ENCODE measurements at places on chromosomes 16 and 17.

DNA sequence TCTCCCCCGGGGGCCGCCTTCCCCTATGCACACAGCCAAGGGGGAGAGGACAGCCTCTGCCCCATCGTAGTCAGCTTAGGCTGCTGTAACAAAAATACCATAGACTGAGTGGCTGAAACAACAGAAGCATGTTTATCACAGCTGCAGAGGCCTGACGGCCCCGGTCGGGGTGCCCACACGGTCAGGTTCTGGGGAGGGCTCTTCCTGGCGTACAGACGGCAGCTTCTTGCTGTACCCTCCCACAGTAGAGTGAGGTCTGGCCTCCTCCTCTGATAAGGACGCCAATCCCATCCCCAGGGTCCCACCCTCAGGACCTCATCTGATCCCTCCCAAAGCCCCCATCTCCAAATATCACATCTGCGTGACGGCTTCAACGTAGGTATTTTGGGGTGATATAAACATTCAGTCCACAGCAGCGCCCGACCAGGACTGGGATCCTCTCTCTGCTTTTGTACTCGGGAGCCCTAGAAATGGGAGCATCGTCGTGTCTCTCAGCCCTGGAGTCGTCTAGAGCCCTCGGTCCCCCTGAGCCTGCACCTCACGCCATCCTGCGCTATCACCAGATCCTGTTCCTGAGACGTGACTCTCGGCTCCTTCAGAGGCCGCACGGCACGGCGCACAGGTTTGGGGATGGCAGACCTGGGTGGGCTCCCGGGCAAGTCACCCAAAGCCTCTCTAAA is 67.8 kb downstream of the RPH3AL start:
- H3K27ac ChIP-seq = no peak overlapping the region
- H3K4me1 ChIP-seq = peaks cover 3% of the 10 kb centered on the region
- DNase-seq = no peak
- peaks cover 8% of the 10 kb centered on the region for H3K36me3 ChIP-seq

DNA sequence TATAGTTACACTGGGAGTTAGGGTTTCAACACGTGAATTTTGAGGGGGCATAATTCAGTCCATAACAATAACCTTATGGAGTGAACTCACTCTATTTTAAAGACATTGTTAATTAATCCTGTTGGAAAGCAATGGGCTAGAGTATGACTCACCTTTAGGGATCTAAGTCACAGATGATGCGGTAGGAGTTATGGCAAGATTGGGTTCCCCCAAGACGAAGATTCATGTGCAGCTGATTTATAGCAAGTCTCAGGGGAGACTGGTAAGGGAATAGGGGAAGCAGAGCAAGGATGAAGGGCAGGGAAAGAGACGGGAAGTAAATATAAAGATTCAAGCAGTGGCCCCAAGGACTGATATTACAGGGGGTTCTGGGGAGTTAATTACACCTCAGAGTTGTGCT is 159.6 kb upstream of the DNAH9 start:
- H3K4me1 ChIP-seq = no peaks in the 10 kb centered on the region
- H3K4me3 ChIP-seq = no peak overlapping the region
- no peaks in the 10 kb centered on the region for H3K36me3 ChIP-seq
- no peak overlapping the region for H3K27ac ChIP-seq
- no peak for DNase-seq
- H3K27me3 ChIP-seq = peaks cover 8% of the 10 kb centered on the region

GRCh38 chr16:19760356-19761060 is 42.4 kb downstream of the IQCK start:
- no peak overlapping the region for H3K4me3 ChIP-seq
- H3K4me1 ChIP-seq = peaks cover 15% of the 10 kb centered on the region
- no peaks in the 10 kb centered on the region for H3K27me3 ChIP-seq
- H3K27ac ChIP-seq = no peak overlapping the region
- DNase-seq = no peak

- H3K4me3 ChIP-seq = no peak overlapping the region
- DNase-seq = no peak
- H3K4me1 ChIP-seq = peaks cover 40% of the 10 kb centered on the region
Observed at GRCh38 chr17:58337600-58338453, 9.2 kb upstream of the TSPOAP1 start.

DNA sequence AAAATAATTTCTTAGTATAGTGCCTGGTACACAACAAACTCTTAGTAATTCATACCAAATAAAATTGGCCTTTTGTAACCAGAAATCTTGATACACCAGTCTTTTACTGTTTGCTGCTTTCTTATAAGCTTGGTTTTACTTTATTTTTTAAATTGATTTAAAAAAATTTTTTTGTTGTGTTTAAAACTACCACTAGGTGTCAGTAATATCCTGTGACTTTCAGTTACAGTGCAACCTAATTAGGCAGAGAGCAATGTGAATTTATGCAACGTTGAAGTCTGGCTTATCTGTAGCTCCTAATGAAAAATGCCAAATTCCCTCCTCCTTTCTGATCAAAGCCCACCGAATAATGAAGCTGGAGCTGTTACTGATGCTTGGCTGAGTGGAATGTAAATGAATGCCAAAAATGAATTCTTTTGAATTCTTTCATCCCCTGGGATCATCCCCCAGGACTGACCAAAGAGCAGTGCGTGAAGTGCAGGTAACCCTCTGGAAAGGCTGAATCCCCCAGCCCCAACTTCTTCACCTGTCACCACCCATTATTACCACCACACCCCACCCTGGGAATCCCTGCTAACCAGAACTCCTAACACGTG is 3.8 kb downstream of the ERCC4 start:
- no peak overlapping the region for H3K4me3 ChIP-seq
- H3K36me3 ChIP-seq = peaks cover 2% of the 10 kb centered on the region
- no peak for DNase-seq
- peak overlapping the region; percentile 72 for H3K27ac ChIP-seq

DNA sequence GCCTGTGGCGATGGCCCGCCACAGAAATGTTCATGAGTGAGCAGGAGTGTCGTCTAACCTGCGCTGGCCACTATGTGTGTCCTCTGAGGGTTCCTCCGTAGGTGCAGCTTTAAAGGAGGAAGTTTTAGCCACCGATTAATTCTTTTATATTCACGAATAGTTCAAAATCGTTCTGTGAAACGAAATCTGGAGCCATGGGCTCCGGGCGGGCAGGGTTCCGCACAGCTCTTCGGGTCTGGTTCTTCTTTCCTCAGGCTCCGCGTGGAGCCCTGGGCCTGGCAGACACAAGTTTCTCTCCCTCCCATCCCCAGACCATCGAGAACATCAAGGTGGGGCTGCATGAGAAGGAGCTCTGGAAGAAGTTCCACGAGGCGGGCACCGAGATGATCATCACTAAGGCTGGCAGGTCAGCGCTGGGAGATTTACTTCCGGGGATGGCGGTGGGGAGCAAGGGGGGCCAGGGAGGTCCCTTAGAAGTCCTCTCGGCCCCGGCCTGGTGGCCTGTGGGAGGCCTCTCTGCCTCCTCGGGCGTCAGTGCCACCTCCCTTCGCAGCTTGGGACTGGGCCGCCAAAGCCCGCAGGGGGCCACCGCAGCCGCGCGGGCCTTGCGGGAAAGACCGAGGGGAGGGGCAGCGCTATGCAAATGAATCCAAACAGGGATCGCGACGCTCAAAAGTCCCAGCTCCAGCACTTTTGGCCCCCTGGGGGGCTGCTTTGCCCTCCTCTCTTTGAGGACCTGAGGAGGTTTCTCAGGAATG is 5.2 kb downstream of the TBX4 start:
- DNase-seq = no peak
- H3K4me3 ChIP-seq = peak overlapping the region; percentile 77
- H3K36me3 ChIP-seq = peaks cover 4% of the 10 kb centered on the region
- H3K27ac ChIP-seq = peak overlapping the region; percentile 94
- H3K4me1 ChIP-seq = peaks cover 74% of the 10 kb centered on the region

- H3K27me3 ChIP-seq = peaks cover 32% of the 10 kb centered on the region
- peaks cover 7% of the 10 kb centered on the region for H3K4me1 ChIP-seq
- no peak for DNase-seq
- H3K4me3 ChIP-seq = no peak overlapping the region
- H3K36me3 ChIP-seq = no peaks in the 10 kb centered on the region
Observed at GRCh38 chr16:79309606-79310005, 290.9 kb downstream of the MAF start.

DNA sequence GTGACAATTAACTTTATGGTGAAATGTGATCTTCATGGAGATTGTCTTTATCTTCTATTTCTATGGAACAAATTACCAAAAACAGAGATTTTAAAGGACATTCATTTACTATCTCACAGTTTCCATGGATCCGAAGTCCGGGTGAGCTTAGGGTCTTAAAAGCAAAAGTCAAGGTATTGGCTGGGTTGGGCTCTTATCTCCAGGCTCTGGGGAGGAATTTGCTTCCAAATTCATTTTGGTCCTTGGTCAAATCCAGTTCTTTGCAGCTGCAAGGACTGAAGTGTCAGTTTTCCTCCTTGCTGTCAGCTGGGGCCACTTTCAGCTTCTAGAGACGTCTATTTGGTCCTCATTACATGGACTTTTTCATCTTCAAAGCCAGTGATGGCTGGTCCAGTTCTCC is 395.8 kb upstream of the MAF start:
- H3K4me3 ChIP-seq = no peak overlapping the region
- H3K36me3 ChIP-seq = no peaks in the 10 kb centered on the region
- H3K27me3 ChIP-seq = peaks cover 7% of the 10 kb centered on the region
- H3K27ac ChIP-seq = no peak overlapping the region
- DNase-seq = no peak
- H3K4me1 ChIP-seq = no peaks in the 10 kb centered on the region

DNA sequence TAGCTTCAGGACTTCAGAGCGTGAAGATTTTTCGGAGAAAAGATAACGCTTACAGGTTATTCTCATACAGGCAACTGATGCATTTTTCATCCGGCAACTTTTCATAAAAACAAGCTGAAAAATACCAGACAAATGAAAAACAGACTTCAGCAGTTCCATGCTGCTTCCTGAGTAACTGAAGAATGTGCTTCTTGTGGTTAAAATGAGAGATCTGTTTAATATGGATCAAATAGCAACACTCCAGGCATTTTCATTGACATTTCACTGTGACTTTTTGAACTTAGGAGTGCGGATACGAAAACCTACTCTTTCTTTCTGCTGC is 705 bp upstream of the PITPNC1 start:
- DNase-seq = no peak
- no peaks in the 10 kb centered on the region for H3K36me3 ChIP-seq
- H3K27ac ChIP-seq = peak overlapping the region; percentile 94
- H3K4me1 ChIP-seq = peaks cover 25% of the 10 kb centered on the region
- no peaks in the 10 kb centered on the region for H3K27me3 ChIP-seq
- peak overlapping the region; percentile 71 for H3K4me3 ChIP-seq

- no peak overlapping the region for H3K27ac ChIP-seq
- peaks cover 6% of the 10 kb centered on the region for H3K4me1 ChIP-seq
- peaks cover 5% of the 10 kb centered on the region for H3K36me3 ChIP-seq
- no peaks in the 10 kb centered on the region for H3K27me3 ChIP-seq
Observed at GRCh38 chr16:70476272-70477020, 22.1 kb downstream of the FCSK start.

GRCh38 chr16:72277749-72278148 is 105.8 kb upstream of the PMFBP1 start:
- no peak overlapping the region for H3K27ac ChIP-seq
- DNase-seq = no peak
- no peaks in the 10 kb centered on the region for H3K36me3 ChIP-seq
- no peak overlapping the region for H3K4me3 ChIP-seq
- peaks cover 2% of the 10 kb centered on the region for H3K4me1 ChIP-seq
- H3K27me3 ChIP-seq = no peaks in the 10 kb centered on the region

DNA sequence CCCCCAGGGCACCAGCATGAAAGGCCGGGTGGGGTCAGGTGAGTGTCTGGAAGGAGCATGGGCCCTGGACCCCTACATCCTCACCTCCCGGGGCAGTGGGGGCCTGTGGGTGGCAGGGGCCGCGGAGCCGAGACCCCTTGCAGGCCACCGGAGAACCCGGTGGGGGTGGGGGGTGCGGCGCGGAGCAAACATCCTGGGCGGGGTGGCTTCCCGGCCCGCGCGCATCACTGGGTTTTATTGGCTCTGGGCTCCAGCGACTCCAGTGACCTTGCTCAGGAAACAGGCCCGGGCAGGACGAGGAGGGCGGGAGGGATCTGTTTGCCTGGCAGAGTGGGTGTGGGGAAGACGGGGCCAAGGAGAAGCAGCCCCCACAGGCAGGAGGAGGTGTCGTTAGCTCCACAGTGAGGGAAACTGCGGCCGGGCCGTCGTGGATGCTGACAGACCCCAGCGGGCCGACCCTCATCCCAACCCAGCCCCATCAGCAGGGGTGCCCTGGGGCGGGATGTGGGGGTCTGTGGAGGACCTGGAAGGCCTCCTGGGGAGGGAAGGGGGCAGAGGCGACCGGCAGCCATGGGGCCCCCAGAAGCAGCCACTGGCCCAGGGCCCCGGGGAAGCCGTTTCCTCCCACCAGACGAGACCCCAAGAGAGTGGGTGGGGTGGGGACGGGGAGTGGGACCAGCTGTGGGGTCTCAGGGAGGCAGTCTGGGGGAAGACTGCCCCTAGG is 10.6 kb downstream of the SSTR5 start:
- peaks cover 23% of the 10 kb centered on the region for H3K27me3 ChIP-seq
- H3K4me3 ChIP-seq = no peak overlapping the region
- H3K36me3 ChIP-seq = no peaks in the 10 kb centered on the region
- no peaks in the 10 kb centered on the region for H3K4me1 ChIP-seq

GRCh38 chr17:71600137-71600789 is 520.6 kb upstream of the SOX9 start:
- H3K4me1 ChIP-seq = peaks cover 3% of the 10 kb centered on the region
- DNase-seq = no peak
- no peak overlapping the region for H3K27ac ChIP-seq

GRCh38 chr16:28040039-28040438 is 23.5 kb downstream of the GSG1L start:
- no peak for DNase-seq
- H3K4me3 ChIP-seq = no peak overlapping the region
- H3K4me1 ChIP-seq = no peaks in the 10 kb centered on the region
- no peak overlapping the region for H3K27ac ChIP-seq

GRCh38 chr16:11547118-11547916 is 39.4 kb downstream of the LITAF start:
- no peaks in the 10 kb centered on the region for H3K4me1 ChIP-seq
- H3K36me3 ChIP-seq = peaks cover 47% of the 10 kb centered on the region
- DNase-seq = no peak
- H3K27me3 ChIP-seq = no peaks in the 10 kb centered on the region

DNA sequence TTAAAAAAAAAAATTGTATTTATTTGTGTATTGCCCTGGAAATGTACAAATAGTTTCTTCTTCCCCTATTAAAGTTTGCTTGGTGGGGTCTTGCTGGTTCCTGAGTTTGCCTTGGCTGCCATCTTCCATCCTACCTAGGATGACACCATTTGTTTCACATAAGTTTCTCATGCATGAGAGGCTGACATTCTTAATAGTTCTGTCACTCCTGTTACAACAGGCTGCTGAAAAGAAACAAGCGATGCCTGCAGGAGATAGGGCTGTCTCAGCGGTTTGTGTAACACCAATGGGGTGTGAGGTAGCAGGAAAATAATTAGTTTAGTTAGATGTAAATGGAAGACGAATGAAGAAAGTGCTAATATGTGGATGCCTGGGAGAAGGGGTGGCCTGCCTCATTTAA is 1000.9 kb upstream of the RBFOX1 start:
- H3K27me3 ChIP-seq = peaks cover 1% of the 10 kb centered on the region
- no peak overlapping the region for H3K4me3 ChIP-seq
- DNase-seq = no peak
- H3K4me1 ChIP-seq = no peaks in the 10 kb centered on the region

Measured in mesothelial cell of epicardium (in vitro differentiated cells).